ENCODE measurements at places on chromosomes 5 and 9.
A peak's percentile ranks its signal among the peaks of the same experiment; 100 is the strongest.

- DNase-seq: no peak
Measured at GRCh38 chr5:152547202-152547601, 142.1 kb upstream of the NMUR2 start.

- no peak for DNase-seq
Measured at GRCh38 chr9:6887051-6887450, 129.3 kb downstream of the KDM4C start.

DNA sequence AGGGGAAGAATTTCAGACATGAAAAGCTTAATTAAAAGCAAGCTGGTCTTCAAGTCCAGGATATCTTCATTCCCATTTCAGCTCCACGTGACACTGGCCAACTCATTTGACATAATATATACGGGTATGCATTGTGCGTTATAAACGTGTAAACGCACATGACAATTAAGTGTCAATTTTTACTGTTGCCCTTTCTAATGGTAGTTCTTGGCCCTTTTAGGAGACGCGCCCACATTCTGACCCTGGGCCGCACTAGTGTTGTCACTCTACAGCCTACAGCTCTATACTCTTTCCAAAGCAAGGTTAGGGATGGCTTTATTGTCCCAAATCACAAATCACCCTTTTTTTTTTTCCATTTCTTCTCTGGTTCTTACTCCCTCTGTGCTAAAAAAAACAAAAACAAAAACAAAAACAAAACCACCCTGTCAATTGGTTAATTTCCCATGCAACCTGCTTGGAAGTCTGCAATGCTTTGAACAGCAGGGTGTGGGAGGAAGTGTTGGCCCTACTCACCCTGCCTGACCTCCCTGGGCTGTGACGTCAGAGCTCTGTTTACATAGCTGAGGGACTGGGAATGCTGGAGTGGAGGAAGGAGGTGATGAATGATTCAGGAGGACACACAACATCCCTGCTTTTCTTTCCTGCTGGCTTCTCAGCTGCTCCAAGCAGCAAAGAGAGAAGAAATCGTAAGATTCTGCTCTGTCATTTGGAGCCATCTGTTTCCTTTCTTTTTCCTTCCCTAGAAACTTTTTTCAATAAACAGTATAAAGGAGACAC lies 19.3 kb downstream of the RFK start:
- no peak for DNase-seq

GRCh38 chr9:17613758-17614157 lies 34.9 kb downstream of the SH3GL2 start:
- DNase-seq: no peak

DNA sequence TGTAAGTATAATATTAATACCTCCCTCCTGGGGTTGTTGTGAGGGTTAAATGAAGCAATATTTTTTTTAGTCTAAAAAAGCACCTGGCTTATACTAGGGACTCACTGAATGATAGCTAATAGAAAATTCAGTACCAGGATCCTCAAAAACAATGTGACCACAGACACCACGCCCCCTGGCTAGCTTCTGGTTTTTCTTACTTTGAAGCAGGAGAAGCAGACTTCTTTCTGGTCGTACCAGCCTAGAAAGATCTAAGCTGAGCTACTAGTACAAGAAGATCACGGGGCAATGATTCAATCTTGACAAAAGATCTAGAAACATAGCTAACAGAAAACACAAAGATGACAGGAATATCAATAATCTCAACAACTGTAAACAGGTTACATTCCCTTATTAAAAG lies 218.5 kb upstream of the SLC30A5 start:
- DNase-seq: no peak

- DNase-seq: peak; percentile 74
Measured at GRCh38 chr9:123349691-123350480, 6.1 kb upstream of the CRB2 start.

- DNase-seq: no peak
Measured at GRCh38 chr9:89453452-89453851, 44.5 kb downstream of the SEMA4D start.

DNA sequence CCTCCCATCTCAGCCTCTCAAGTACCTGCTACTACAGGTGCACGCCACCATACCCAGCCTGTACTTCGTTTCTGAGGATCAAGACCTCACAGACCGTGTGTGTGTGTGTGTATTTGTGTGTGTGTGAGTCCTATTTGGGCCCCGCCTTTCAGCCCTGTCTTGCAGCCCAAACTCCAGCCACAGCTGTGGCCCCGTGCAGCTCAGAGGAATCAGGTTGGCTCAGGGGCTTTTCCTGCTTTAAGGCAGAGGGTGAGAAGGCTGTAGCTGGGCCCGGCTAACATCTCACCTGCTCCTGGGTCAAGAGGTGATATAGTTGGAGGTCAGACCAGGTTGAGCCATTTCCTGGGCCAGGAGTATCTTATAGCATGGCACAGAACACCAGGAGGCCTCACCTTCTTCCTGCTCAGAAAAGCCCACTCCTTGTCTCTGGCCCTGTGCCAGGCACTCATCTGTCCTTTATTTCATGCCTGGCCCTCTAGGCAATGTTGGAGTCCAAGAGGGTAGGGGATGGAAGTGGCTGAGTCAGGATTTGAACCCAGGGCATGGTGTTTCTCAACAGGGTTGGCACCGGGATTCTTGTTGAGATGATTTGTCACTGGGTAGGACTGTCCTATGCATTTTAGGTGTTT lies 1.6 kb upstream of the PHYKPL start:
- DNase-seq: no peak

DNA sequence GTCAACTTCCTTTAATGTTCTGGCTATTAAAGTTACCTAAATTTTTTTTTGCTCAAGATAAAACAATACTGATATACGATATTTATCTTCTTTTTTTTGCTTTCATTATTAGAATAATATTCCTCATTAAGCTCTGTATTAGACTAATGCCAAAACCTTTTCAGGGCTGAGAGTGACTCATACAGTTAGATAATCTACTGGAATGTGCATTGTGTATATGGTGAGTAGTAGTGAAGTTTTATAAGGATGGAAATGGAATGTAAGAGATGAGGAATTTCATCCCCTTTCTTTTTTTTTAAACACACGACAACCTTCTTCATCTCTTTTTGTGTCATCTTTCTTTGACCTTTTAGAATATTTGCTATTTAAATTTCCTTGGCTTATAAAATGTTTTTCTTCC lies 268.6 kb downstream of the ISL1 start:
- DNase-seq: no peak

GRCh38 chr5:59789197-59789596 lies 104.3 kb downstream of the PDE4D start:
- DNase-seq: no peak

- no peak for DNase-seq
Measured at GRCh38 chr9:134712926-134713325, 71.3 kb downstream of the COL5A1 start.

DNA sequence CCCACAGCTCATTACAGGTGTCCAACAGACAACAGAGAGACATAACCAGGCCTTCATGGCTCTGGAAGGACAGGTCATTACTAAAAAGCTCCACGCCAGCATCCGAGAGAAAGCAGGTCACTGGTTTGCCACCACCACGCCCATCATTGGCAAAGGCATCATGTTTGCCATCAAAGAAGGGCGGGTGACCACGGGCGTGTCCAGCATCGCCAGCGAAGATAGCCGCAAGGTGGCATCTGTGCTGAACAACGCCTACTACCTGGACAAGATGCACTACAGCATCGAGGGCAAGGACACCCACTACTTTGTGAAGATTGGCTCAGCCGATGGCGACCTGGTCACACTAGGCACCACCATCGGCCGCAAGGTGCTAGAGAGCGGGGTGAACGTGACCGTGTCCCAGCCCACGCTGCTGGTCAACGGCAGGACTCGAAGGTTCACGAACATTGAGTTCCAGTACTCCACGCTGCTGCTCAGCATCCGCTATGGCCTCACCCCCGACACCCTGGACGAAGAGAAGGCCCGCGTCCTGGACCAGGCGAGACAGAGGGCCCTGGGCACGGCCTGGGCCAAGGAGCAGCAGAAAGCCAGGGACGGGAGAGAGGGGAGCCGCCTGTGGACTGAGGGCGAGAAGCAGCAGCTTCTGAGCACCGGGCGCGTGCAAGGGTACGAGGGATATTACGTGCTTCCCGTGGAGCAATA lies 29.3 kb upstream of the WWC1 start:
- DNase-seq: no peak

DNA sequence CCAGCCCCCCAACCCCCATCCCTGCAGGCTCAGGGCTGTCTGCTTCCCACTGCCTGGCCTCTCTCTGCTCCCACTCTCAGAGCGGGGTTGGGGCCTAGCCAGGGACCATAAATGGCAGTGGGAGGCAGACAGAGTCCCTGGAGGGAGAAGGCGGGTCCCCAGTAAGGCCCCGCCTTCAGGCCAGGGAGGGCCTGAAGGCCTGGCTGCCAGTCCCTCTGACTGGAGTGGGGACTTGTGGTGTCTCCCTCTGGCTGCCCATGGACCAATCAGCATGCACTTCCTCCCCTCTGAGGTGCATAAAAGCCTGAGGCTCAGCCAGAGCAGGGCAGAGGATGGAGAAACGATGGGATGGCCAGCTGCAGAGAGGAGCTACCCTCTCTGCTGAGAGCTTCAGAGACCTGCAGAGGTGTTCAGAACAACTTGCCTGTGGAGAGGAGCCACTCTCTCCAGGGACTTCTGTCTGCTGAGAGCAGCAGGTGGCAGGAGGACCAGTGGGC lies 2.7 kb upstream of the BTNL9 start:
- no peak for DNase-seq

DNA sequence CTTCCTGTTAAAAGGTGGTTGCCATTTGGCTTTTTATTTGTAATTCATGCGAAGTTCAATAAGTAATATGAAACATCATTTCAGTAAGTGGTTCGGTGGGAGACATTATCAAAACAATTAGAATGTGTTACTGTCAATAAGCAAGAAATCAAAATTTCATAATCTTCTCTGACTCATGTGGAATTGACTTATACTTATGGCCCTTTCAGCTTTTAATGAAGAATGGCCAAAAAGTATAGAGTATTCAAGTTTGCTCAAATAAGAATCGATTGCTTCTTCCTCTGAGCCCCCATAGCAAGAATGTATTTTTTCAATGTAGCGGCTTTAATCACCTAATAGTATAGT lies 174.5 kb downstream of the AOPEP start:
- DNase-seq: no peak

DNA sequence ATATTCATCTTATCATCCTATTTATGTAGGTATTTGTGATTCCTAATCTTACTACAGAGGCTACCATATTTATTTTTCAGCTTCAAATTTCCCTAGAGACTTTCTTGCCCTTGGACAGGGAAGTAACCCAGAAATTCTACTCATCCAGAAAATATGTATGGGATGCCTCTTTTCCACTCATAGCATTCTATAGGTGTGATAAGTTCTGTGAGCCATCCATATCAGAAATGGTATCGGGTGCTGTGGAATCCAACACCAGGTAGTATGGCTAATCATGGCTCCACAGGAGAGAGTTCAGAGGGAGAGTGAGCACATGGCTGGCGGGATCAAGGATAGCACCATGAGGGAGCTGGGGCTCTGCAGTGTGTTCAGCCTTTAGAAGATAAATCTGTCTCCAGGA lies 349.3 kb upstream of the ACTBL2 start:
- no peak for DNase-seq

- DNase-seq: no peak
Measured at GRCh38 chr5:13976867-13977830, 32.7 kb upstream of the DNAH5 start.

DNA sequence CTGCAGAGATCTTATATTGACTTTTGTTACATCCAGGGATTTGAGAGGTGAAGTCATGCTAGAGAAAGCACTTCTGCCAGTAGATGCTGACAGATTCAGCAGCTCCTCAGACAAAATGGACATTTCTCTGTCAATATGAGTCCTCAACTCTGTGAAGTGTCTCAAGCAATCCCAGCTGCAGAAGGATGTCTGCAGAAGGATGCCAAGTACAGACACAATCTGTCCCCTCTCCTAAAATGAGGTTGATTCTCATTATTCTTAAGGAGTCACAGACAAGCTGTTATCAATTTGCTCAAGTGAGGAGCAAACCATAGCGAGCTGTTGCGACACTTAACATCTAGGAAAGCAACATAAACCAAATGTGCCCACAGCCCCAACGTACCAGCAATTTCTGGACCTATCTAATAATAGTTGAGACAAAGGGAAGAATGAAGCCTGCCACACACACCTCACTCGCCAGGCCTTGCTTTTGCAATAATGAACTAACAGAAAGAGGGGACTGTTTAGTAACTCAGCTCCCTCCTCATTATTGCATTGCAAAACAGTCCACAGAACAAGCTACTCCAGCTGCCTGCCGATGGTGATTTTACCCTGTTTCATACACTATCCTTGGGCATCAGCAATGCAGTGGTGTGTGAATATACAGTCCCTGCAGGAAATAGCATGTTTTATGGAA lies 364.2 kb upstream of the PDE4D start:
- no peak for DNase-seq

GRCh38 chr5:142360607-142361120 lies 35.8 kb upstream of the SPRY4 start:
- DNase-seq: no peak

DNA sequence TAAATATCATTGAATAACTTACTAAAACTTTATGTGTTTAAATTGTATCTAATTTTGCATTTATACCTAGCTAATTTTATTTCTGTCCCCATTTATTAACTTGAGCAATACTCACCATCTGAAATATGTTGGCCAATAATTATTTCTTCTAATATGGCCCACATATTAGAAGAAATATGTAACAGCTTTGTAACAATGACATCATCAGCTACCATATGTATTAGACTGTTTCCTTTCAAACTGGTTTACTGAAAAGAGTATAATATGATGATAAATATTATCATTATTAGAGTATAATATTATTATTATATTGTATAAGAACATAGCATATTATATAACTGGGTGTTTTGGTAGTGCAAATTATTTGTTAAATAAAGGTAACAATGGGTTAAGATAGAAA lies 220.5 kb downstream of the FBXL7 start:
- DNase-seq: no peak

DNA sequence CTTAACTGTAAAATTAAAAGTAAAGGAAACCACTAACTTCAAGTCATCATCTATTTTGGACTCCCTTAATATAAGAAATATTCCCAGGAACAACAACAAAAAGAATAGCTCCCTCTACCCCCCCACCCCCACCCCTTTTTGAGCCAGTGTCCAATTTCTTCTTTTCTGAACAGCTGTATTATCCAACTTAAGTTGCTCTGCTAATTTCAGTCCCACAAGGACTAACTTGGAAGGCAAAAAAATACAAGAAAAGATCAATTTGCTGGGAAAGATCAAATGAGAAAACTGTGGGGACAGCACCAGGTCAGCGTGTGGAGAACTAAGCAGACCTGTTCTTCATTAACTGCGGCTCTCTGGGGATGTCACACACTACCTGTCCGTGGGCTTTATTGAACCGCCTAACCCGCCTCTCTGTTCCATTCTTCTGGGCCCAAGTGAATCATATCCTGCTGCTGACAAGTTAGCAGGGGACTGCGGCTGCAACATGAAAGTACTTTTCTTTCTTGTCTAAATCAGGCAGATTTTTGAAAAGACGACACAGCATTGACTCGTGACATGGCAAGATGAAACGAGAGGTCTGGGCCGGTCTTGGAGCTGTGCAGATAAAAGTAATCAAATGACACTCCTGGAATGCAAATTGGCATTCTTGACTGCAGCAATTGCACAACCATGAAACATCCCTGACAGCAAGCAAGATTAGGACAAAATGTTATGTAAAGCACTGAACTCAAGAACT lies 2.7 kb downstream of the BNC2 start:
- no peak for DNase-seq

Data from activated naive CD8-positive, alpha-beta T cell treated with anti-CD3 and anti-CD28 coated beads, Interleukin-2, amount 50 U/mL, for 24 hours (primary cell).